Activated effector memory CD4-positive, alpha-beta T cell treated with Interleukin-2 at 50 U/mL for 16 hours (primary cell): ENCODE measurements at places on chromosomes 7 and 10.

- DNase-seq, result no peak
These were observed 826.1 kb downstream of the GRM8 start for GRCh38 chr7:126426652-126427051.

DNA sequence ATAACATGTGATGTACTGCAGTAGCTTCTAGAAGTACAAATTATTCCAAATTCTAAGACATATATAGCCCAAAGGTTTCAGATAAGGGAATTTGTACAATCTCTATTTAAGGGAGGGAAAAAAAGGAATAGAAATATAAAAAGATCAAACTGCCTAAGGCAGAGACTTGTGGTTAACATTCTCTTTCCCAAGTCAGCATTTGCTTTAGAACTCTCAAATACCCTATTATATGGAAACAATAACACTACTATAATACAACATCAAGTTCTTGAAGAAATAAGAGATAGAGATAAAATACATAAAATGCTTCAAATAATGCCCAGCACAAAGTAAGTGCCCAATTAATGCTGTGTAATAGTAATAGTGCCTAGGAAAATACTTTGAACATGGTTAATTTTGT, 123.1 kb downstream of the CRPPA start:
- no peak for DNase-seq

GRCh38 chr7:77752016-77752415, 46.2 kb downstream of the TMEM60 start:
- no peak for DNase-seq

DNA sequence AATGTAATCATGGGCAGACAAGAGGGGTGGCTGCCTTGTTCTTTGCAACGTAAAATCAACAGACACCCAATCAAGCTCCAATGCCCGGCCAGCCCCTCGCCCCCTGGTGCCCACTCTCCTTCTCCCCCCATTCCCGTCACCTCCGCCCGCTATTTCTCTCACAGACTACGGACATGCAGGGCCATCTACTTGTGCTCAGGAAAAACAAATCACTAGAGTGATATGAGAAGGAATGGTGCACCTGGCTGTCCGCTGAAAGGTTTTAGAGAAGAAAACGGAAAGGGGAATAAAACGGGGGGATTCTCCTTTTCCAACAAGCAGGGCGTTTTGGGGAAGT, 396 bp downstream of the GRM8 start:
- no peak for DNase-seq

DNA sequence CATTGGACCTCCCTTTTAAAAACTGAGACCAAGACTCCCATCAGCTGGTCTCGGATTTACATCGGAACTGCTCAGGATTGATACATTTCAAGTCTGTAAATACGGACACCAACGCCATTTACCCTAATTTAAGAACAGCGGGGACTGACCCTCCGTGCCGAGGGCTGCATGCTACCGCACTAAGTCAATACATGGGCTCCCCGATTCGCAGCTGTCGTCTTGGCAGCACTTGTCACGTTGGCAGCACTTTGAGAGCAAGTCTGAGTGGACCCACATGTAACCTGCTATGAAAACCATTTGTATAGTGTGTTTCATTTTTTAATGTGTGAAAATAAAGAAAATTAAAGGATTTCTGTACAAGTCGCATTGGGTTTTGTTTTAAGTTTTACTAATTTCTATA, 83.4 kb downstream of the EZH2 start:
- DNase-seq, result no peak

- no peak for DNase-seq
These were observed 224.4 kb downstream of the MAD1L1 start for GRCh38 chr7:2008101-2008935.

- no peak for DNase-seq
These were observed 1.2 kb upstream of the PRRT4 start for GRCh38 chr7:128362670-128363069.
